ENCODE measurements at places on chromosomes 2 and 18.
A peak's percentile ranks its signal among the peaks of the same experiment; 100 is the strongest.

DNA sequence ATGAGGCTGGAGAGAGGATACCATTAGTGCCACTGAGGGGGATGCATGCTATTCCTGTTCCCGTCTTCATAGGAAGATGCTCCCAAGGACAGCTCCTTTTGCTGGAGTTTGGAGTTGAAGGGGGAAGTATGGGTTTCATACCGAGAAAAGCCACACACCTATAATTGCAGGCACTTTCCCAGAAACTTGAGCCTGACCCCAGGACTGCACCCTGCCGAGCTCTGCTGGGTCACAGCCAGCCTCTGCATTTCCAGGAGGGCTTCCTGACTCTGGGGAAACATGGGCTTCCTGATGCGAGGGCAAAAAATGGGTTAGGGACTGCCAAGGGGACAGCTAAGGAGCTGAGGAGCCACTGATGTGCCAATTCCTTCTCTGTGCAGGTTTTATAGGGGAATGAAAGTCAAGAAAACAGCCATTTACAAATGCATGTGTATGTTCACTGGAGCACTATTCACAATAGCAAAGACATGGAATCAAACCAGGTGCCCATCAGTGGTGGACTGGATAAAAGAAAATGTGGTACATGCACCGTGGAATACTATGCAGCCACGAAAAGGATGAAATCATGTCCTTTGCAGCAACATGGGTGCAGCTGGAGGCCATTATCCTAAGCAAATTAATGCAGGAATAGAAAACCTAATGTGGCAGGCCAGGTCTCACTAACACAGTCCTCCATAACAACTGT, 104.5 kb downstream of the ACAA2 start:
- no peak for DNase-seq

GRCh38 chr2:166068981-166069380, 58.8 kb downstream of the SCN1A start:
- DNase-seq = no peak

DNA sequence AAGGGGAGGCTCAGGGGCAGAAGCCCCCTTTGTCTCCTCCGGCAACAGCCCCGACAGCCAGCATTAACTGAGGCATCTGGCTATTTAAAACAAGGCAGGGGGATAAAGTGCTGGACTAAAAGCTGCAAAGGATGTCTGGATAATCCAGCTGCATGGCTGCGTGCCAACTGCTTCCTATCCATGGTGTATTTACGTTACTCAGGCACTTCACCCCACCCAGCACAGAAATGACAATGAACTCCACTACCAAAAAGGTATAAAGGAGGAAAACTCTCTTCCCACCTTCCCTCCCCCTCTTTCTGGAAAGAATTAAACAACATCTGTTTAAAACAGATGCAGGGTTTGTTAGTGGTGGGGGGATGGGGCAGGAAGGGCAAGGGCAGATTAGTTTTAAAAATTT, 82.5 kb downstream of the SPRED2 start:
- peak; percentile 75 for DNase-seq

DNA sequence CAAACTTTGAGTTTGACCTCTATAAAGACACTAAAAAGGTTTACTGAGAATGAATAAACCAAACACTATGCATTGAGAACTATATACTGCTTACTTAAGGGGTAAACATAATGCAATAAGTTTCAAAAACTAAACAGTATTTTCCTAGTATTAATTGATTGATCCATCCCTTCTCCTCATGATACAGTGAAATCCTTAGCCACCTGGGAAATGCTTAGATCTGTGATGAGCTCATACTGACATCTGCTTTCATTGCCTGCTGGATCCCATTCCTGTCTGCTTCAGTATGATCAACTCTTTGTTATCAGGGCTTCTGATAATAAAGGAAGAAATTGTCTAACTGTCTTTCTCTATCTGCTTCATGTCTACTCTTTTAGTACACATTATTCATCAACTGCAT, 74.9 kb upstream of the UBE2E3 start:
- no peak for DNase-seq

- no peak for DNase-seq
Observed at GRCh38 chr18:68803356-68803755, 5.5 kb downstream of the CCDC102B start.

DNA sequence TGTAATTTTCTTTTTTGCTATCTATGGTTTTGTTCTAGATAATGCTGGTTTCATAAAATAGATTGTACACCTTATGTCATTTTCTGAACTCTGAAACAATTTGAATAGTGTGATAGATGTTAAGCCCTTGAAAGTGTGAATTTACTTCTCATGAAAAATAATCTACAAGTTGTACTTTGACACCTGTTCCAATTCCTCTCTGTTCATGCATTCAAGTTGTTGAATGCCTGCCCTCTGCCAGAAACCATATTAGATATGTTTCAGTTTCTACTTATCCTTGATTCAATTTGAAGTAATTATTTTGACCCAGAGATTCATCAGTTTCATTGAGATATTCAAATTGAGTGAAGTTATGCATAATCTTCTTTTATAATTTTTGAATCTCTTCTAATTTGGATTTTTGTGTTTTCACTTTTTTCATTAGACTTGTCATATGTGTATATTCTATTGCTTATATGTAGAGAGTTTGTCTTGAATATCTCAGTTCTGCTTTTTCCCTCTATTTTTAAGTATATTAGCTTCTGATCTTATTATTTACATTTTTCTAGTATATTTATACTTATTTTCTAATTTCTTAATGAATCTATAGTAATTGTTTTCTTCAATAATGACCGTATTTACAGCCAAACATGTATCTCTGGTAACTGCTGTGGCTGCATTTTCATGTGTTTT, 143.3 kb upstream of the TACR1 start:
- no peak for DNase-seq

DNA sequence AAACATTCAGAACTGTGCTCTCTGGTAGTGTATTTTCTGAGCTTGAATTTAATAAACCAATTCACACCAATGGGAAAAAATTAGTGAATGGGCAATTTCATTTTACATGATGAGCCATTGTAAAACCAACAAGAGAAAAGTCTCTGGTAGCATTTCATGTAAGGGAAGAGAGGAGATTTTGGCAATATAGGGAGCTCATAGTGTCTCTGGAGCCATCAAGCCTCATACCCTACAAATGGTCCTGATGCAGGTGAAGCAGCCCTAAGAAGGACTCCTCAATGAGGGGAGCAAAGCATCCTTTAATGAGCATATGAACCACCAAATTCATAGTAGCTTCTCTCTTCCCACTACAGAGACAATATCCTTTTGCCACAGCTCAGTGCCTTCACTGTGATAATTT, 373.0 kb downstream of the RIT2 start:
- DNase-seq = no peak

DNA sequence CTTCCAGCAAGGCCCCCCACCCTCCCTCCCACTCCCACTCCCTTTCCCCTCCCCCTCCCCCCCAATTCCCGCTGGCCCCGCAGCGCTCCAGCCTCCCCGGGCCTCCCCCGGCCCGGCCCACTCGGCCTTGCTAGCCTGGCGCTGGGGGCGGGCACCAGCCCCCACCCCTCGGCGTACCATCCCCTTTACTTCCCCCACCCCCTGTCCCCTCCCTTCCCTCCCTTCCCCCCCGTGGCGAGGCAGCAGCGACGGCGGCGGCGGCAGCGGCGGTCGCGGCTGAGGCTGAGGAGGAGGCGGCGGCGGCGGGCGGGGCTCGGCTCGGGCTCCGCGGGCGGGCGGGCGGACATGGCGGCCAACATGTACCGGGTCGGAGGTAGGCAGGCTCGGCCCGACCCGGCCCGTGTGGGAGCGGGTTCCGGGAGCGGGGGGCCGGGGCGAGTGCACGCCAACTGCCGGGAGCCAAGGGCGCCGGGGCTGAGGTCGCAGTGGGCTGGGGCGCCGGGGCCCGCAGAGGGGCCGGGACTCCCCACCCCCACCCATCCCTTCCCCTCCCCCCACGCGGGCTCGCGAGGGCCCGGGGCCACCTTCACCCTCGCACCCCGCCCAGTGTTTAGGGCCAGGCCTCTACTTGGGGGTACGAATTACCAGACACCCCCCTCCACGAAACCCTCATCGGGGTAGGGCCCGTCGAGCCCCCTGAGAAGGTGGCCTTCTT, at the start of gene MTA3:
Gene MTA3, plus strand, starts transcription at position 232 of the 715 bp plus-strand sequence. Its CDS starts 114 bp downstream, at position 346.
- peak; percentile 78 for DNase-seq

- DNase-seq = no peak
Observed at GRCh38 chr2:218332288-218332687, 24.4 kb upstream of the CATIP start.

GRCh38 chr2:215692387-215693079, 256.7 kb upstream of the FN1 start:
- no peak for DNase-seq

DNA sequence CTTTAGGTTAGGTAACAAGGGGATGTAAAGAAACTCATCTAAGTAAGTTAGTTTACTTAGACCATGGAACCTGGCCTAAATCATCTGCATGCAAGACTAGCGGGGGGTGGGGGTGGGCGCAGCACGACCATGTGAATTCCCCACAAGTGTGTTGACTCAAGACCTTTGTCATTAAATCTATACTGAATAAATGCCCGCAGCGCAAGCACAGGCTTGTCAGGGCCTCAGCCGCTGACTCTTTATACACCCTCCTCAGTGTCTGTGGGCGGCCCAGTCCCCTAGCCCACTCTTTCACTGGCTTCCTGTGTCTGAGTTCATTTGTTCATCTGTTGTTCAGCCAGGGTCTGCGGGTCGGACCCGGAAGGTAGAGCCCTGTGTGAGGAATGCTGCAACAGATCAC, 17.8 kb downstream of the MAP3K2 start:
- no peak for DNase-seq

DNA sequence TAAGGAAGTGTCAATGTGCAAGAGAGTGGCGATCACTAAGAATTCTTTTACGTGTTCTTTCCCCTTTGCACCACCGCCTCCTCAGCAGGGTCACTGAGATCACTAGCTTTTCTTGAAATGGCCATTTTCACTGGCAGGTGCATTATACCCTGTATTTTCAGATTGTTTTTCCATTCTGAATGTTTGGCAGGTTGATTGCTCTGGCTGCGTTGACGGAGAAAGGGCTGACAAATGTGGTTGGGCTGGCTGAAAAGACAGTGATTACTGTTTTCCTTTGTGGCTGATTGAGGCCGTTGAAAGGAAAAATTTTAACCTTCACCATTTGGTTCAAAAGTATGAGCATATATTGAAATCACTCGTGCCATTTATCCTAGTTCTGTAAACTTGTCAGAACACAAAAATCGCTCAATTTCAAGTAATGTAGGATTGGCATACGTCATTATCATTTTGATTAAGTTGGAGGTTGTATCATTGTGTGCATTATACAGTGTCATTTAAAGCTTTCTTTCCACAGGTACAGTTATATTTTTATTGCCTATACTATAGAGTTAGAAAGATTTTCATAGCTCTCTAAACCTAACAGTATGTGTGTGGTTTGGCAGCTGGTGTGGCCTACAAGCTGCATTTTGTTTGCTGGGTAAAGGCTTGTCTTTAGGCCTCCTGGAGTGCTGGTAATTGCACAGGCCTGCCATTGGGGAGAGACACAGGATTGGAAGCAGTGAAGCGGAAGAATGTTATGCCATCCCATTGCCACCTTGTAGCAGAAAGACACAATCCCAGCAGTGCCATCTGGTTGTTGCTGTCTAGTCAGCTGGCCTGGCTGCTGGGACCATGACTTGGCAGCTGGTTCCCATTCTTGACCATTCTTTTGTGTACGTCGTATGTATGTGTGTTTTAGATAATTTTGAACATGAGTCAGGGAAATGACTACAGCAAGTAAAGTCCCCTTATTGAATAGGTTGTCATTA, 36.7 kb downstream of the DYNC1I2 start:
- no peak for DNase-seq

- DNase-seq = no peak
Observed at GRCh38 chr2:101396316-101396717, 9.0 kb upstream of the CREG2 start.

GRCh38 chr18:23228102-23229061, 93.1 kb downstream of the CABLES1 start:
- DNase-seq = no peak

DNA sequence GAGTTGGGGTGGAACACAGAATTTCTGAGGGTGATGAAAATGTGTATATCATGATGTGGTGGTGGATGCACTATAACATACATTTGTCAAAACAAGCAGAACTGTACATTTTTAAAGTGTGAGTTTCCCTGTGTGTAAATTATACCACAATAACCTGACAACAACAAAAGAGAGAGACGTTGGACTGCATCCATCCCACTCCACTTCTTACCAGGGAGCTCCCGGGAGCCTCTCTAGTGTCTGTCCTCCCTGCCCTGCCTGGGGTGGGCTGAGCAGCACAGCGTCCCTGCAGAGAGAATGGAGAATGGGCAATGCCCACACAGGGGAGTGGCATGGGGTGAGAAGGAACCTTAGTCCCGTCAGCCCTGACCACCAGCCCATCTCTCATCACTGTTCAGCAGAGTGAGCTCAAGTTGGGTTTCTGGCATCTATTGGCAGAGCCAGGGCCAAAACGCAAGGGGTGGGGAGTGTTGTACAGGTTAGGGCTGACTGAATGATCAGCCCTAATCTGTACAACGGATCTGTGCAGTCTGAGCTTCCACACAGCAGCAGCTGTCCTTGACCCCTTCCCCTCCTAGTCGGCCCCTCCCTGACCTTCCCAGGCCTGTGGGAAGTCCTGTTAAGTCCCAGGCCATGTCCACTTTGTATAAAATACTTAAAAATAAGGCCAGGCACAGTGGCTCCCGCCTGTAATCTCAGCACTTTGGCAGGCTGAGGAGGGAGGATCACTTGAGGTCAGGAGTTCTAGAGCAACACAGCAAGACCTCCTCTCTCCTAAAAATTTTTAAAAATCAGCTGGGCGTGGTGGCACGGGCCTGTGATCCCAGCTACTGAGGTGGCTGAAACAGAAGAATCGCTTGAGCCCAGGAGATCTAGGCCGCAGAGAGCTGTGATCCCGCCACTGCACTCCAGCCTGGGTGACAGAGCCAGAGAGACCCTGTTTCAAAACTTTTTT, 3.3 kb upstream of the PROC start:
- DNase-seq = no peak

GRCh38 chr18:13520306-13520705, 206.1 kb downstream of the FAM210A start:
- no peak for DNase-seq

DNA sequence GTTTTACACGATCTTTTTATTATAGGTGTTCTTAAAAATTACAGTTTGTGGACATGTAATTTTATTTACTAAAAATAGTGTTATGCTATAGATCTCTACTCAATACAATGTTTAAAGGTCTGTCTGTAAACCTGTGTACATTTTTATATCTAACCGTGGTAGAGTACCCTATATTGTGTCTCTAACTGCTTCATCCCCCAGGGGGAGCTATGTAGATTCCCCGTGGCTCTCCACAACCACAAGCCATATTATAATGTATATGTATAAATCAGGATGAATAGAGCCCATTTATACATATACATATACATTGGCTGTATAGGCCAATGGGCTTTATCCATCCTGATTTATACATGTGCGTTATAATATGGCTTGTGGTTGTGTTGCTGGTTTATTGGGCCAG, 59.4 kb downstream of the ADAM23 start:
- DNase-seq = no peak

GRCh38 chr2:98404556-98405250, 40.0 kb upstream of the INPP4A start:
- DNase-seq = no peak

GRCh38 chr2:190972213-190972612, 41.8 kb downstream of the STAT1 start:
- DNase-seq = no peak

GRCh38 chr2:121856360-121856759, 100.9 kb downstream of the TSN start:
- DNase-seq = no peak

GRCh38 chr18:36630917-36631316, 197.9 kb downstream of the TPGS2 start:
- no peak for DNase-seq

- no peak for DNase-seq
Observed at GRCh38 chr2:111975819-111976218, 77.4 kb downstream of the MERTK start.

GRCh38 chr2:159362816-159363251, 76.3 kb upstream of the WDSUB1 start:
- no peak for DNase-seq

All from ovary (tissue), 10 donors.